ENCODE measurements at places on chromosomes 1 and 21. TPM values are rescaled to one million over a fixed set of nuclear protein-coding genes. Genes with fewer than 3 reads are reported as not detected.

- no peak for DNase-seq
Observed at GRCh38 chr1:116737020-116737854, 17.0 kb upstream of the CD2 start.

- DNase-seq: peak; percentile 87
Observed at GRCh38 chr1:28882009-28882628, 32.2 kb upstream of the EPB41 start.

DNA sequence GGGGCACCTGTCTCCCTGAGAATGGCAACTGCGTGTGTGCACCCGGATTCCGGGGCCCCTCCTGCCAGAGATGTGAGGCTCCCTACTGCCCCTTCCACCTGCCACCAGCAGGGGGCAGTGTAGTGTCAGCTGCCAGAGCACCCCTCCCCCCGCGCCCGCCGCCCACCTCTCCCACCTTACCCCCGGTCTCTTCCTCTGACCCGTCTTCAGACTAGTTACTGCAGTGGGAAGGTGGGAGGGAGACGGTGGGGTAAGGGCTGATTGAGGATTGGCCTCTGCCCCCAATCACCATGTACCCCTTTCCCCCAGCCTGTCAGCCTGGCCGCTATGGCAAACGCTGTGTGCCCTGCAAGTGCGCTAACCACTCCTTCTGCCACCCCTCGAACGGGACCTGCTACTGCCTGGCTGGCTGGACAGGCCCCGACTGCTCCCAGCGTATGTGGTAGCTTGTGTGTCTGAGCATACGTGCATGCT lies 10.1 kb upstream of the LRRC71 start:
- peak; percentile 62 for DNase-seq

- no peak for DNase-seq
Observed at GRCh38 chr1:154115180-154115579, 39.7 kb downstream of the NUP210L start.

- no peak for DNase-seq
Observed at GRCh38 chr1:201602413-201603265, 63.7 kb downstream of the NAV1 start.

GRCh38 chr1:54212872-54213271 lies 12.9 kb downstream of the MRPL37 start:
- DNase-seq: no peak

UBL4B gene
- total RNA-seq: not detected

SPATA21 gene
- not detected for total RNA-seq

GRCh38 chr1:229114850-229115365 lies 156.0 kb upstream of the RAB4A start:
- DNase-seq: no peak

GRCh38 chr1:182629499-182630096 lies 25.4 kb upstream of the RGS16 start:
- no peak for DNase-seq

USH2A gene
- total RNA-seq: not detected

SPRR2G gene
- not detected for total RNA-seq

- DNase-seq: no peak
Observed at GRCh38 chr1:84940481-84940880, 47.5 kb upstream of the LPAR3 start.

DNA sequence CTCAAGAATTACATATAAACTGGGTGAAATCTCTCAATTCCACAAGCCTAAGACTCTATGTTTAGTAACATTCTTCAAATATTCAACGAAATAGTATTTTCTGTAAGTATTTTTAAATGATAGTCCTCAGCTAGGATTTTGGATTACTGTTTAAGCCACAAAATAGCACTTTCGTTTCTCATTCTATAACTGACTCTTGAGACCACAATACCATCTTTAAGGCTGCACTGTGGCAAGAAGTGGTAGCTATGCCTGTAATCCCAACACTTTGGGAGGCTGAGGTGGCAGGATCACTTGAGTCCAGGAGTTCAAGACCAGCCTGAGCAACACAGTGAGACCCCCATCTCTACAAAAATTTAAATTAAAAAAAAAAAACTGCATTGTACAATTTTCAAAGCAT lies 126.7 kb downstream of the CDC42BPA start:
- DNase-seq: no peak

DNA sequence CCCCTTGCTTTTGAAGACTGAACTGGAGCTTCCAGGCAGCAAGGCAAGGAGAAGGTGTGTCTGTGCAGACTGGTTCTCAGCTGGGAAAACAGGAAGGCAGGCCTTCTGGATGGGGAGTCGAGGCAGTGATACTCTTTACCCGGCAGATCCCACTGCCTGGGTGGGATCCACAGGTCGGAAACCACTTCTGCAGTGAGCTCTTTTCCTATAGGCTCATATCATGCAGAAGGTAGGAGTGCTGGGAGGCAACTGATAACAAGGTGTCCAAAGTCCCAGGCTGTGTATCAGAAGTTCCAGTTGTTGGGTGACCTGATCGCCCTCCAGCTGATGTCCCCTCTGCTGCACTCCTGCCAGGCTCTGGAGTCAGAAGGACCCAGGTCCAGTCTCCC lies 17.1 kb downstream of the ACOT11 start:
- DNase-seq: no peak

DNA sequence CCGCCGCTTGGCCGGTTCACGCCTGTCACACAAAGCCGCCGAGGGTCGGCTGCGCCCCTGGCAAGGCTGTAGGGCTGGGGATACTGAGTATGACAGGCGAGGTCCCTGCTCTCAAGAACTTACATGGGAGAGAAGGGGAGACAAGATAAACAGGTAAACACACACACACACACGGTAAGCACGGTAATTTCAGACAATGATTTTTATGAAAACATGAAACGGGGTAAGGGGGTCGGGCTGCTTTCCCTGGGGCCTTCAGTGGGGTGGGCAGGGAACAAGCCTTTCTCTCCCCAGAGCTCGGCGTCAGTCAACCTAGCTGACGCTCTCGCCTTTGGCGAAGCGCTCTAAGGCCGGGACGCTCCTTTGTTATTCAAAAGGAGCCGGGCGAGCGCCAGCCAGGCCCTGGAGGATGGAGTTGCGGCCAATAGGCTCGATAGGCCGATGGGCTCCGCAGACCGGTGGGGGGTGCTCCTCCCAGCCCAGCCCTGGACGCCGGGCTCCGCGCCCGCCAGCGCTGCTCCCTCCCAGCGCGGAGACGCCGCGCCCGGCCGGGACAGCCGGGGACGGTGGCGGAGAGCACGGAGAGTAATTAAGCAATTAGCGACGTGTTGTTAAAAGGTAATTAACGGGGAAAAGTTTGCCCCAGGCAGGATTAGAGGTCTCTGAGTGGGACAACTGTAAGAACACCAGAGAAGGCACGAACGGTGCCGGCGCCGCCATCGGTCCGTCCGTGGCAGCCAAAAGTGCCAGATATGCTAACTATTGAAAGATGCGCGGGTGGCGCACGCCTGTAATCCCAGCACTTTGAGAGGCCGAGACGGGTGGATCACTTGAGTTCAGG lies 950 bp upstream of the INKA2 start:
- peak; percentile 71 for DNase-seq

CCDC24 gene
- total RNA-seq: 10.7 TPM

CFAP141 gene
- 2.8 TPM for total RNA-seq

USP1 gene
- total RNA-seq: 22.3 TPM

SPATA17 gene
- total RNA-seq: 4.0 TPM

DNA sequence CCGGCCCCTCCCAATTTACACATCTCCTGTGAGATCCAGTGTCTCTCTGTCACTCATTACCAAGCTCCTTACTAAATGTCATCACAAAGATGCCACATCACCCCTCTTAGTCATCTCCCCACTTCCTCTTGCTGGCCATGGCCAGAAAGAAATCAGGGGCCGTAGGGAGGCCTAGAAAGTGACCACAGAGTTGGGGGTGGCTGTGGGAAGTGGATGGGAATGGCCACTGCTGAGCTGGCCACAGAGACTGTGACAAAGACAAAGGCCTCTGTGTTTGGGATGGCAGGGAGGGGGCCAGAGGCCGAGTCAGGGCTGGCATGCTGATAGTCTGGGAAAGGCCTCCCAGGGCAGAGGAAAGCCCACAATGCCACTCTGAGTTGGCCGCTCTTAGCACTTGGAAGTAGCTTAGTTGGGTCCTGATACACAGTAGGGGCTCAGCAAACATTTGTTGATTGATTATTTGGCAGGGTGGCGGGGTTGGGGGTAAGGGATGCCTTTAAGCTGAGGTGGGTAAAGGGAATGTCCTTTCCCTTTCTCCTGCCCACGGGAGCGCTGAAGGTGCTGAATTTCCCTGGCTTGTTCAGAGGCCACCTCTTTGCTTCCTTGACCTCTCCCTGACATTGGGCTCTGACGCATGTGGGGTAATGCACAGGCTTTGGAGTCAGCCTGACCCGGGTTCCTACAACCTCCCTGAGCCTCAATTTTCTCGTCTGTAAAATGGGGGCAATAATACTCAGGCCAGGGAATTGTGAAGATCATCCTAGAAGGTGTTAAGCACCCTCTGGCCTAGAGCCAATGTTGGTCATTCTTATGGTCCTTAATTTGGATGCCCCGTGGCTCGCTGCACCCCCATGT lies 13.2 kb downstream of the NAV1 start:
- peak; percentile 45 for DNase-seq

- no peak for DNase-seq
Observed at GRCh38 chr1:201277441-201277840, 5.9 kb upstream of the PKP1 start.

SAMD11 gene
- total RNA-seq: 2.2 TPM

OR10K1 gene
- total RNA-seq: not detected

SZRD1 gene
- total RNA-seq: 111 TPM

PLPPR4 gene
- 1.7 TPM for total RNA-seq
